ENCODE measurements at places on chromosomes 11 and 22.

DNA sequence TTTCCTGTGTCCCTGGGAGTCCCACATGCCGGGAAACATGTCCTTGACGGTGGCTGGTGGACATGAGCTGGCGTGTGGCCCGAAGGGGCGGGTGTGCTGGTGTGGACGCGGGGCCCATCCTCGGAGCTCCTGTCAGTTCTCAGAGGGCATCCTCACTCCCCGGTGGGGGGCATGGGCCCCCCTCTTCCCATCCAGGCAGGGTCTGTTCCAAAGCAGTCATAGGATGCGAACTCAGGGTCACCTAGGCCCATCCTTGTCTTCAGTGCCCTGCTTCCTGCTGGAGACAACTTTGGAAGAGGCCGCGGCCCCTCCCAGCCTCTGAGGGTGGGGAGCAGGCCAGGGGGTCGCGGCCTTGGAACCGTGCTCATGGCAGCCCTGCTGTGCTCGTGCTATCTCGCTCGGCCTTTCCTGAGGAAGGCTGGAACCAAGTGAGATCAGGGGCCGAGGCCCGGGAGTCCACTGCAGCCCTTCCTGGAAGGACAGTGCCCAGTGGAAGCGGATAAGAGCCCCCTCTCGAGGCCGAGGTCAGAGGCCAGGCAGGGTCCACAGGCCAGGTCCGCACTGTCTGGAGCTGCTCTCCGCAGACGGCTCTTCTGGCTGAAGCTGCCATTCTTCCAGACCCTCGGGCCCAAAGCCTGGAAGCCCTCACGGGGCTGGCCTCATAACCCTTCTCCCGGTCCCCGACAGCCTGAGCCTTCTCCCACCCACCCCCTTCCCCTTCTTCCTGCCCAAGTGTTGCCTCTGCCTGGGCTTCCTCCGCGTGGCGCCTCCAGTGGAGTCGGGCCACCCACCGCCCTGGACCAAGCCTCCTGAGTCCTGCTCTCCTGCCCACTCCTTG, 8.7 kb downstream of the GRK2 start:
- DNase-seq: no peak

DNA sequence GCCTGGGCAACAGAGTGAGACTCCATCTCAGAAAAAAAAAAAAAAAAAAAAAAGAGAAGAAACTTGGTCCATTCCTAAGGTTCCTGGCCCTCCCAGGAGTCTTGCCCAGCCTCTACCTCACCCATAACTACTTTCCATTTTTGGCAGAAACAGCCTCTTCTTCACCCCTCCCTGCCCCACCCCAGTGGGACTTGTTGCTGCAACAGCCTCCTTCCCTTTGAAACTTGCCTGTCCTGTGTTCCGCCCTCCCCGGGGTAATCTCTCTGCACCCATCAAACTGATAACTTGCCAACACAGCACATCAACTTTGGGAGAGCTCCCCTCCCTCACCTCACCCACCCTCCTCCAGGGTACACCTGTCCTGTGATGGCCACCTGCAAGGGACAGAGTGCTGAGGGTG, 10.0 kb upstream of the FAM83F start:
- no peak for DNase-seq

DNA sequence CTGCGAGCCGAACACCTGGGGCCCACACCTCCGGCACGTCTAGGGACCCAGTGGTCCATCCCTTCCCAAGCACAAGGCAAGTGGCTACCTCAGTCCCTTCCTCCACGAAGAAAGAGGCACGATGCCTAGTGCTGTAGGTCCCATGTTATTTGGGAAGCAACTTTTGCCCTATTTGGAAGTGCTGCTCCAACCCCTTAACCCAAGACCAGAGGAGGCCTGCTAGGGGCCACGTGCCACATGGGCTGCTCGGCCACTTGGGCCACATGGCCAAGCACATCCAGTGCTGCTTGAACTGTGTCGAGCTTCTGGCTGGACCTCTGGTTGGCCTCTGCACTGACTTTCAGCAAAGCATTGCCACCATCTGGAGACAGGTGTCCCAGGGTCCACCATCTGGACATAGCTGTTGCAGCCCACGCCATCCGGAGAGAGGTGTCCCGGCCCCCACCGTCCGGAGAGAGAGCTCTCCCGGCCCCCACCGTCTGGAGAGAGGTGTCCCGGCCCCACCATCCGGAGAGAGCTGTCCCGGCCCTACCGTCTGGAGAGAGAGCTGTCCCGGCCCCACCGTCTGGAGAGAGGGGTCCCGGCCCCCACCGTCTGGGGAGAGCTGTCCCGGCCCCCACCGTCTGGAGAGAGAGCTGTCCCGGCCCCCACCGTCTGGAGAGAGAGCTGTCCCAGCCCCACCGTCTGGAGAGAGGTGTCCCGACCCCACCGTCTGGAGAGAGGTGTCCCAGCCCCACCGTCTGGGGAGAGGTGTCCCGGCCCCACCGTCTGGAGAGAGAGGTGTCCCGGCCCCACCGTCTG, 6.5 kb upstream of the B4GALNT4 start:
- DNase-seq: no peak

DNA sequence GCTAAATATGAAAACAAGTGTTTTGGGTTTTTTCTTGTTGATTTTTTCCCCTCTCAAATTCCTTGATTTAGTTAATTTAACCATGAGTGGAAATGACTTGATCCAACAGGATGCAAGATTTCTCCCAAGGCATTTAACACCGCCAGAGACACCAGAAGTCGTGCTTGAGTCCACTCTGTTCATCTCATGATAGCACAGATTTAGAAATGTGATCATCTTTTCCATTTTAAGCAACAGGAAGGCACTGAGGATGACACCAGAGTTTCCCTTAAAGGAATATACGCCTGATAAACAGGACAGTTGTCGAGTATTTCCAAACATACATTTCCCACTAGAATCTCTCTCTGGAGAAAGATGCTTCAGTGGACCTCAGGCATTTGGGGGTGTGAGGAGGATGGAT, 318.7 kb downstream of the CADM1 start:
- no peak for DNase-seq

- DNase-seq: no peak
These were observed 32.1 kb upstream of the DRD2 start for GRCh38 chr11:113507341-113507740.

- DNase-seq: no peak
These were observed 478.4 kb downstream of the BRD1 start for GRCh38 chr22:49349181-49349835.

DNA sequence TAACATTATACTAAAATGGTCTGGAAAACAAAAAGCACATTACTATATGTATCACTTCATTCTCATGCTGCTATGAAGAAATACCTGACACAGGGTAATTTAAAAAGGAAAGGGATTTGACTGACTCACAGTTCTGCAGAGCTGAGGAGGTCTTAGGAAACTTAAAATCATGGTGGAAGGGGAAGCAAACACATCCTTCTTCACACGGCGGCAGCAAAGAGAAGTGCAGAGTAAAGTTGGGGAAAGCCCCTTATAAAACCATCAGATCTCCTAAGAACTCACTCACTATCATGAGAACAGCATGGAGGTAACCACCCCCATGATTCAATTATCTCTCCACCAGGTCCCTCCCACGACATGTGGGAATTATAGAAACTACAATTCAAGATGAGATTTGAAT, 60.0 kb downstream of the FAM181B start:
- DNase-seq: no peak

DNA sequence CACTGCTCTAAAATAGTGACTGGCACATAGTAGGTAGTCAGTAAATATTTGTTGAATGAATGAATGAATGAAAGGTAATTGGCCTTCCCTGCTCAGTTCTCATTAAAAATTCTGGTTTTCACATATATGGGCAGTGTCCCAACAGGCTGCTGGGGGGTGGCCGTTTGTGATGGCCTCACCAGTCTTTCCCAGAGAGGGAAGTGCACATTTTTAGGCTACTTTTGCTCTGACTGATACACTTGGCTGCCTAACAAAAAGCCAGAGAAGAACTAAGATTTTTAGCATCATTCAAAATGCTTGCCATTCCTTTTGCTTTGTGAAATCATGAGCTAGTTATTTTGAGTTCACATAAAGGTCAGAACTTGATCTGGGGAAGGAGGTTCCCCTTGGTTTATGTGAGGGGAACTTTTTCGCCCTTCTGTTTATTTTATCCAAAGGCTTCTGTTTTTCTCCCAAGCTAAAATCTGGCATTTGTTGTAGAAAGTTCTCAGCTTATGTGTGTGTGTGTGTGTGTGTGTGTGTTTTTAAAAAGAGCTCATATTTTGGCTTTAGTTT, 83.1 kb downstream of the PTPRJ start:
- DNase-seq: no peak

DNA sequence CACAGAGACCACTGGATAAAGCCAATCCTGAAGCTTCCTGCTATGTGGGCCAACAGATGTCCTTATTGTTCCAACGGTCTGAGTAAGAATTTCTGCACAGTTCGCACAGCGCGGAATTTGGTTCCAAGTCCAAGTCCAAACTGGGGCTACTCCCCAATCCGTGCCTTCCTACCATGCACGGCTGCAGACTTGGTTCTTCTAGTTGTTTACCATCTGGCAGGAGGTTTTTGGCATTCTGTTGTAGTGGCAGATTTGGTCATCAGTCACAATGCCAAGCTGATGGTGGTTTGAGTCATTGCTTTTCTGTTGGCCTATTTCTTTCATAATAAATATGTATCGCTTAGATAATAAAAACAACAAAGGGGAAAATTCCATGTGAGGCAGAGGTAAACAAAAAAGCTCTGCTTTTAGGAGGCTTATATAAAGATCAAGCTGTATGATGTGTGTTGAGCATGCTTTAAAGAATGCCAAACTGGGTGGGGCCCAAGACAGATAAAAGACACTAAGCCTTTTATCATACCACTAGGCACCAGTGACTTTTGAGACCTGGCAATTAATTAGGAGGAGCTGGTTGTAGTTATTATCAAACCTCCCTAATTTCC, 52.5 kb upstream of the SYN3 start:
- no peak for DNase-seq

- DNase-seq: no peak
These were observed 68.1 kb downstream of the CSTPP1 start for GRCh38 chr11:47004595-47005033.

- DNase-seq: no peak
These were observed 36.3 kb downstream of the PPP2R1B start for GRCh38 chr11:111729831-111730311.

DNA sequence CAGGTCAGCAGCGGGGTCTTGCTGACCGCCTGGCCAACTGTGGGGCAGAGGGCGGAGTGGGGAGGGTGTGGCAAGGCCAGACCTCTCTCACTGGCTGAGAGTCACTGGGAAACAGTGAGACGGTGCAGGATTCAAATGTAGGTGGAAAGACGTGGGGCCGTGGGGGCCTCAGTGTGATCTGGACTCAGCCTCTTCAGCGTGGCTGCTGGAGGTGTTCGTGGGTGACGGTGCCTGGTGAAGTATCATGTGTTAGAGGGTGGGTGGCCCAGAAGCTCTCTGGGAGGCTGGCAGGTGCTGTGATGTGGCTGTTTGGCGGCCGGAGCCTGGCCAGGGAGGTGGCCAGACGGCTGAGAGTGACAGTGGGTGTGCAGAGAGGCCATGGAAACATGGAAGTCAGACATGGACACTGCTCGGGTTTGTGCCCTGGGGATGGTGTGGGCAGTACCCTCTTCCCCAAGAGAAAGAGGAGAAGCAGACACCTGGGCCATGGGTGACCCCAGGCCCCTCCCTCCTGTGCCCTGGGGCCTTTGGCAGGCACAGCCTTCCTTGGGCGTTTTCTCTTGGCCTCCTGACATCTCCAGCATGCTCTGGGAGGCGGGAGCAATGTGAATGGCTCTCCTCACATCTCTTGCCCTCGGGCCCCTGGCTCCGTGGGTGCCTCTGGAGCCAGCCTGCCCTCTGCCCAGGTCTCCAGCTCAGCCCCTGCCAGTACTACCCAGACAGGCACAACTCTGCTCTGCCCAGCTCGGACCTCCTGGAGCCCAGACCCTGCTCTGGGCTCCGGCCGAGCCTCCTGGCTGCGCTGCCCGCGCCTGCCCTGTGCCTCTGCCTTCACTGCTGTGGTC, 10.1 kb upstream of the ACR start:
- DNase-seq: no peak

DNA sequence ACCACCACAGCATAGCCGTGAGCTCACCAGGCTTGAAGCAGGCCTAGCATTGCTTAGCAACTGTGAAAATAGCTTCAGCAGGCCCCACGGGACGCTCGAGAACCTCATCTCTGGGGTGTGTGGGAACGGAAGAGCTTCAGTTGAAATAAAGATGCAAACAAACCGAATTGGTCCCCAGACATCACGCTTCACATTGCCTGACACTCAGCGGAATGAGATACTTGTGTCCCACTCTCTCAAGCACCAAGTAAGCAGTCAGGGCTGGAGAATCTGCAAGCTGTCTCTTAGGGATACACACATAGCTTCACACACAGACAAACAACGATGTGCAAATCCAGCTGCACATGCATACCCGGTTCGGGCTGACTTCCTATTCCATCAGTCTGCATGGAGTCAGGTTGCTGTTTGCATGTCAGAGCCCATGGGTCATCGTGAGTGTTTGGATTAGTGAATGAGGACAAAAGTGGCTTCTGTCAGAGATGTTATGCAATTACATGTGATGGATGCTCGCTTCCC, 205.7 kb downstream of the SNX19 start:
- DNase-seq: no peak

GRCh38 chr22:37696657-37697537, at the start of gene TRIOBP:
TSS of gene TRIOBP (plus strand) at chr22:37697048. CDS start at chr22:37701366, 4,318 bp downstream.
- DNase-seq: peak; percentile 88

- no peak for DNase-seq
These were observed 60.5 kb downstream of the IGLL1 start for GRCh38 chr22:23519442-23520157.

DNA sequence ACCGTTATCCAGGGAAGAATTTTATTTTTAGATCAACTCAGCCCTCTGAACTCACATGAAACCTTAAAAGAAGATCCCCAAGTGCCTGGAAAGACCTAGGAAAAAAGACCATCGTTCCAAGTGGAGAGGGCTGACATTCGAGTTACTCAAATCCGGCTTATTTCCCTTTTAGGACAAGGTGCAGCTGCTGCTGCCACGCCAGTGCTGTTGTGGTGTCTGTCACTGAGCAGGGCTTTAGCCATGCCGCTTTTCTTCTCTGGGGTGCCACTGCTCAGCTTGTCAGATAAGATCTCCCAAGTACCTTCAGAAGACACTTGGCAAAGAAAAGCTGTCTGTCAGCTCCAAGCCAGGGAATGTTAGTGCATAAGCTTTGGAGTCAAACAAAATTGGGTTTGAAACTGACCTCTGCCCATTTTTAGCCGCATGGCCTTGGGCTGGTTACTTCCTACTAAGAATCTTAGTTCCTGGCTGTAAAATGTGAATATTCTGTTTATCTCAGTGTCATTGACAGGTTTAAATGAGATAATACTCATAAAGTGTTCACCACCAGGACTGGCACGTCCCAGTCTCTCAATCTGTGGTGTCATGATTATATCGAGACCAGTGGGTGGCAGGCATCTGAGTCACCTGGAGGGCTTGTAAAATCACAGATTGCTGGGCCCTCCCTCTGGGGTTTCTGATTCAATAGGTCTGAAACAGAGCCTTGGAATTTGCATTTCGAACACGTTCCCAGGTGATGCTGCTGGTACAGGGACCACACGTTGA, 117.5 kb downstream of the PKNOX2 start:
- DNase-seq: no peak

GRCh38 chr11:92225125-92225567, 528 bp downstream of the FAT3 start:
- no peak for DNase-seq

GRCh38 chr11:95736355-95736754, 53.2 kb downstream of the FAM76B start:
- no peak for DNase-seq
